ENCODE measurements at places on chromosomes 11 and 22. TPM values are rescaled to one million over a fixed set of nuclear protein-coding genes. Genes with fewer than 3 reads are reported as not detected.

- H3K36me3 ChIP-seq = no peaks in the 10 kb centered on the region
- H3K27me3 ChIP-seq = no peaks in the 10 kb centered on the region
- no peak overlapping the region for H3K4me3 ChIP-seq
- H3K27ac ChIP-seq = no peak overlapping the region
Observed at GRCh38 chr11:27205250-27205649, 157.8 kb downstream of the CCDC34 start.

DNA sequence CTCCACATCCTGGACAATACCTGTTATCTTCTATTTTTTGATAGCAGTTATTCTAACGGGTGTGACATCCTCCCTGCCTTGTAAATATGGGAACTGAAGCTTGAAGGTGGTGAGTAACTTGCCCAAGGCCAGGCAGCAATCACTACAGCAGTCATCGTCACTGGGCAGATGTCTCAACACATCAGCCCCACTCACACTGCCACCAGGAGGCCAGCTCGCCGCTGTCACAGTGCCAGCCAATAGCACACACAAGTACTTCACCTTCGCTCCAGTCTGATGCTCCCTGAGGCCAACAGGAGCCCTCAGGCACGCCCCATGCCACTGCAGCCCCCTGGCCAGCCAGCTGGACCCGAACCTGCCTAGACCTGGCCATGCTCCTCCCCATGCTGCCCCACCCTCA, 4.9 kb upstream of the TTLL1 start:
- no peaks in the 10 kb centered on the region for H3K36me3 ChIP-seq
- H3K27ac ChIP-seq = no peak overlapping the region
- H3K4me1 ChIP-seq = peaks cover 19% of the 10 kb centered on the region
- DNase-seq = no peak
- no peaks in the 10 kb centered on the region for H3K27me3 ChIP-seq

GRCh38 chr11:36073411-36074203, 129.7 kb downstream of the LDLRAD3 start:
- H3K4me3 ChIP-seq = no peak overlapping the region
- DNase-seq = no peak
- no peaks in the 10 kb centered on the region for H3K27me3 ChIP-seq
- peaks cover 22% of the 10 kb centered on the region for H3K4me1 ChIP-seq
- peak overlapping the region; percentile 55 for H3K27ac ChIP-seq
- no peaks in the 10 kb centered on the region for H3K36me3 ChIP-seq

- H3K27ac ChIP-seq = no peak overlapping the region
- DNase-seq = no peak
- peaks cover 7% of the 10 kb centered on the region for H3K27me3 ChIP-seq
Observed at GRCh38 chr11:2482745-2483144, 37.9 kb downstream of the KCNQ1 start.

TMEM134 gene
- 40.4 TPM for polyA plus RNA-seq

- H3K4me1 ChIP-seq = peaks cover 33% of the 10 kb centered on the region
- peak overlapping the region; percentile 97 for H3K27ac ChIP-seq
- peak overlapping the region; percentile 98 for H3K4me3 ChIP-seq
- H3K36me3 ChIP-seq = peaks cover 35% of the 10 kb centered on the region
- DNase-seq = no peak
Observed at GRCh38 chr22:36386900-36387708, 663 bp downstream of the MYH9 start.

SLC22A8 gene
- polyA plus RNA-seq = not detected

DNA sequence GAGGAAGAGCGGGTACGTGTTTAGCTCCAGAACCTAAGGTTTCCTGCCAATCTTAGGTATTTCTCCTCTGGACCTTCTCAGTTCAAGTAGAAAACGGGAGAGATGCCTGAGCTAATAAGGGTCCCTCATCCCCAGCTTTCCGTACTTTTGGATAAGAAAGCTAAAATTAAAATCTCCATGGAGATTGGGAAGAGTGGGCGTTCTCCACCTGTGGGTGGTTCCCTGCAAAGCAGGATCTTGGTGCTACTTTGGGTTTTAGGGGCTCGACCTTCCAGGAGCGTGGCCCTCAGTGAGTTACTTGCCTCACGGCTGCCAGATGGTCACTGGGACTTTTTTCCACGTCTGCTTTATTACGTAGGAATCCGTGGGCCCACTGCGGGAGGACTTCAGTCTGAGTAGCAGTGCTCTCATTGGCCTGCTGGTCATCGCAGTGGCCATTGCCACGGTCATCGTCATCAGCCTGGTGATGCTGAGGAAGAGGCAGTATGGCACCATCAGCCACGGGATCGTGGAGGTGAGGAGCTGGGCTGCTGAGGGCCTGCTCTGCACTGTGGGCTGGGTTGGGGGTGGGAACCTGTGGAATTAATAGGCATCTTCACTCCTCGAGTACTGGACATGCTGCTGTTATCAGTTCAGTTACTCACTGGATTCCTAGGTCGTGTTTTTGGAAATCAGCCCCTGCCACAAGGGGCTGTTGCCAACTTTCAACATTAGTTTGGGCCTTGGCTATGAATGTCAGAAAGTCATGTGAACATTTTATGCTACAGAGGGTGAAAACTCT, 17.8 kb upstream of the ST14 start:
- no peak overlapping the region for H3K27ac ChIP-seq
- peaks cover 61% of the 10 kb centered on the region for H3K36me3 ChIP-seq
- peaks cover 12% of the 10 kb centered on the region for H3K4me1 ChIP-seq
- no peaks in the 10 kb centered on the region for H3K27me3 ChIP-seq
- DNase-seq = no peak

- H3K4me3 ChIP-seq = no peak overlapping the region
- DNase-seq = no peak
- no peaks in the 10 kb centered on the region for H3K27me3 ChIP-seq
- no peaks in the 10 kb centered on the region for H3K36me3 ChIP-seq
Observed at GRCh38 chr11:47391711-47392432, 13.5 kb upstream of the SPI1 start.

- H3K27me3 ChIP-seq = no peaks in the 10 kb centered on the region
- H3K4me1 ChIP-seq = no peaks in the 10 kb centered on the region
- no peaks in the 10 kb centered on the region for H3K36me3 ChIP-seq
- no peak overlapping the region for H3K4me3 ChIP-seq
Observed at GRCh38 chr22:47308886-47309285, 546.4 kb downstream of the TBC1D22A start.

- H3K4me1 ChIP-seq = peaks cover 4% of the 10 kb centered on the region
- peaks cover 11% of the 10 kb centered on the region for H3K36me3 ChIP-seq
- H3K4me3 ChIP-seq = no peak overlapping the region
- no peak overlapping the region for H3K27ac ChIP-seq
Observed at GRCh38 chr11:75011872-75012271, 23.1 kb downstream of the NEU3 start.

Measured in keratinocyte (primary cell).